ENCODE measurements at places on chromosomes 11 and 22.
A peak's percentile ranks its signal among the peaks of the same experiment; 100 is the strongest.

- DNase-seq, result no peak
Measured at GRCh38 chr22:47564651-47565434, 802.4 kb downstream of the TBC1D22A start.

GRCh38 chr11:24514219-24514594 lies 17.4 kb downstream of the LUZP2 start:
- no peak for DNase-seq

DNA sequence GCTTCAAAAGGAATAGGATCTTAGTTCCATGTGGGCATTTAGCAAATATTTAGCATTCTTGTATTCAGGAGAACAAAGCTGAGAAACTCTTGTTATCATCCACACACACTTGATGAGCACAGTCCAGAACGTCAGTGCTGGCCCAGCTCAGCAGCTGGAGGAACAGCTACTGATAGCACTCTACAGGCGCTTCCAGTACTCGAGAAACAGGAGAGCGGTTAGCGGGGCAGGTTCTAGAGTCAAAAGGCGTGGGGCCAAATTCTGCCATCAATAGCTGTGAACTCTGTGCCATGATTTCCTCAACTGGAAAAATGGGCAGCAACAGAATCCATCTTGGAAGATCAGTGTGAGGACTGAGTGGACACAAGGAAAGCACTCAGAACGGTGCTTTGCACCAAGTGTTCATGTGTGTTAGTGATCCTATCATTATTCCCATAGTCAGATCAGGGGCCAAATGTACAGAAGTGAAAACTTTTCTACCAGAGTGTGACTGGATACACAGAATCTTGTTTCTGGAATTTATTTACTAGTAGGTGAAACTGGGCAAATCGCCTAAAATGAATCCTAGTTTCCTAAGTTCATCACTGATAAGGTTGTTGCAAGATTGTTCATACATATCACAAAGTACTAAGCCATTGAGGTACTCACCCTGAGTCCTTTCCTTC lies 3.2 kb downstream of the JOSD1 start:
- DNase-seq, result no peak

- no peak for DNase-seq
Measured at GRCh38 chr22:43183496-43184277, 3.2 kb downstream of the TTLL12 start.

GRCh38 chr11:108838102-108838791 lies 173.4 kb downstream of the DDX10 start:
- DNase-seq, result no peak

DNA sequence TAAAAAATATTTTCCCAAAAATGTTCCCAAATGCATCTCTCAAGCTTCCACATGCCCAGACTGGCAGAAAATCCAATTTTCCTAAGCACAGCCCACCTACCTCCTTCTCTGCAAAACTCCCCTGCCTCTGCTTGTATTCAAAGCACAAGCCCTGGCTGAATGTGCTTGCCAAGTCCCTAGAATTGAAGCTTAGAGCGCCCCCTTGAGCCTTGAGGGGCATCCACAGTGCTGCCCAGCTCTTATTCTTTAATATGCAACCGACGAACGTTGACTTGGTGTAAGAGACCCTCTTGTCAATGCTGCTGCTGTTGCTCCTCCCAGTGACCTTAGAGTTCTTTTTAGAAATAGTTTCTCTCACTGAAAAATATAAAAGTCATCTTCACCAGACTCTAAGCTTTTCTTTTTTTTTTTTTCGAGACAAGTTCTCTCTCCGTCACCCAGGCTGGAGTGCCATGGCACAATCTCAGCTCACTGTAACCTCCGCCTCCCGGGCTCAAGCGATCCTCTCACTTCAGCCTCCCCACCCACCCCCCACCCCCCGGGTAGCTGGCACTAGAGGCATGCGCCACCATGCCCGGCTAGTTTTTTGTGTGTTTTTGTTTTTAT lies 63.5 kb upstream of the CAPRIN1 start:
- peak; percentile 39 for DNase-seq

- no peak for DNase-seq
Measured at GRCh38 chr11:100575860-100576717, 111.0 kb upstream of the ARHGAP42 start.

DNA sequence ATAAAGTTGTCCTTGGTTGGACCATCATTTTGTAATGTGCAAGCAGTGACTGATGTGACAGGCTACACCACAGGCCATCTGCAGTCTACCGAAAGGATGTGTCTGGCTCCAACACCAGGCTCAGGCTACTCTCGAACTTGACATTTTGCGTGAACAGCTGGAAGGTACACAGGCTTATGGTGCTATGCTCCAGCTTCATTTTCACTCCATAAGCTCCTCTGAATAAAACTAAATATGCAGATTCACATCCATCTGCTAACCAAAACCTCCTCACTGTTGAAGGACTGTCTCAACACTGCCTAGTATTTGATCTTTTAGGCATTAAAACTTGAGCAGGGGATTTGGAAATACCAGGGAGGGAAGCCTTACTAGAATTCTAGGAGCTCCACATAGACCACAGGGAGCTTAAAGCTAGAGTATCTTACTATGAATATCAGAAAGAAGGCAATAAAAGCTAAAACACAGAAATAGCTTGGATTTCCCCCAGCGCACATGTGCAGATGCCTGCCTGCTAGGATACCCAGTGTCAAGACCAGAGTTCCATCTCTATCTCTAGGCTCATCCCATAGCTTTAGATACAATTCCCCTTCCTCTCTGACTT lies 383.9 kb upstream of the FAT3 start:
- DNase-seq, result no peak

DNA sequence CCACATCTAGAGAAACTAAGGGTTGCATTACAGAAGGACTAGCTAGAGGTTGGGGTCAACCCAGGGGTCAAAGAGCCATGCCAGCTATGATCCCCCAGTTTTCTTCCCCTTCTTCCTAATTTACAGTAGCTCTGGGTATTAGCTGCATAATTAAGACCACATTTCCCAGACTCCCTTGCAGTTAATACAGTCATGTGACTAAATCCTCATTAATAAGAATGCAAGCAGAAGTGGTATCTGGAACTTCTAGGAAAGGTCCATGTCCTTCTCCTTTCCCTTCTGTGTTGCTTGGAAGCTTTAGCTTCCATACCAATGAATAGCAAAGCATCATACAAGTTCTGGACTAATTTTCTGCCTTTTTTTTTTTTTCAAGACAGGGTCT lies 19.1 kb upstream of the LMO2 start:
- DNase-seq, result no peak

- DNase-seq, result no peak
Measured at GRCh38 chr11:125365196-125365931, 130.7 kb downstream of the FEZ1 start.

GRCh38 chr11:66566221-66566620 lies 2.2 kb downstream of the CTSF start:
- no peak for DNase-seq

DNA sequence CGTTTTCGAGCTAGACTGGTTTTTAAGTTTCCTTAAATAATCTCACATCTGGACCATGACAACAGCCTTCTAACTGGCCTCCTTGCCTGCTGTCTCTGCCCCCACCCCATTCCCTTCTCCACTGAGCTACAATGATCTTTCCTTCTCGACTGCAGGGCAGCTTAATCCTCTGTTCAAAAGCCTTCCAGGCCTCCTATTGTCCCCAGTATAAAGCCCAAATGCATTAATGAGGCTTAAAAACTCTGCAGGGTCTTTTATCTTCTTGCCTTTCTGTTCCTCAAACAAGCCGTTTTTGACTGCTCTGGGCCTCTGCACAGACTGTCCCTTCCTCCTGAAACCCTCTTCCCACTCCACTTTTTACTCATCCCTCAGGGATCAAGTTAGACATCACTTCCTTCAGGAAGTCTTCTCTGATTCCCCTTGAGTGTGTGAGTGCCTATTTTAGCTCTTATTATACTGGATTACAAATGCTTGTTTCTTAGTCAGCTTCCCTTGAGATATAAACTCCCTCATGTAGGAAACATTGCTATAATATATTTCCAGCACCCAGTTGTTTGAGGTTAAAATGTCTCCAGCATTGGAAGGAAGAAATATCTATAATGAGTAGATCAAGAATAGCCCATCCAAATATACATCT lies 23.6 kb upstream of the PAMR1 start:
- no peak for DNase-seq

DNA sequence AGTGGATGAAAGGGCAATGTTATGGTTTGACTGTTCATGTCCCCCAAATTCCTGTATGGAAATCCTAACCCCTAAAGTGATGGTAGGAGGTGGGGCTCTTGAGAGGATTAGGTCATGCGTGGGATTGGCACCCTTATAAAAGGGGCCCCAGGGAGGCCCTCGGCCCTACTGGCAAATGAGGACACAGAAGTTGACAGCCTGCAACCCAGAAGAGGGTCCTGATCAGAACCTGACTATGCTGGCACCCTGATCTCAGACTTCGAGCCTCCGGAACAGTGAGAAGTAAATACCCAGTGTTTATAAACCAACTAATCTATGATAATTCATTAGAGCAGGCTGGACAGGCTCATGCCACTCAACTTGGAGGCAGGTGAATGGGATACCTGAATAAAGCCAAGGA lies 8.7 kb downstream of the IFITM10 start:
- no peak for DNase-seq

All from stimulated activated CD8-positive, alpha-beta memory T cell treated with anti-CD3 and anti-CD28 coated beads, Interleukin-7, amount 100 ng/mL, for 1 hour (primary cell).